ENCODE measurements at places on chromosomes 2 and 18.

GRCh38 chr2:156399950-156400705 is 36.1 kb upstream of the GPD2 start:
- DNase-seq = peak; percentile 34

DNA sequence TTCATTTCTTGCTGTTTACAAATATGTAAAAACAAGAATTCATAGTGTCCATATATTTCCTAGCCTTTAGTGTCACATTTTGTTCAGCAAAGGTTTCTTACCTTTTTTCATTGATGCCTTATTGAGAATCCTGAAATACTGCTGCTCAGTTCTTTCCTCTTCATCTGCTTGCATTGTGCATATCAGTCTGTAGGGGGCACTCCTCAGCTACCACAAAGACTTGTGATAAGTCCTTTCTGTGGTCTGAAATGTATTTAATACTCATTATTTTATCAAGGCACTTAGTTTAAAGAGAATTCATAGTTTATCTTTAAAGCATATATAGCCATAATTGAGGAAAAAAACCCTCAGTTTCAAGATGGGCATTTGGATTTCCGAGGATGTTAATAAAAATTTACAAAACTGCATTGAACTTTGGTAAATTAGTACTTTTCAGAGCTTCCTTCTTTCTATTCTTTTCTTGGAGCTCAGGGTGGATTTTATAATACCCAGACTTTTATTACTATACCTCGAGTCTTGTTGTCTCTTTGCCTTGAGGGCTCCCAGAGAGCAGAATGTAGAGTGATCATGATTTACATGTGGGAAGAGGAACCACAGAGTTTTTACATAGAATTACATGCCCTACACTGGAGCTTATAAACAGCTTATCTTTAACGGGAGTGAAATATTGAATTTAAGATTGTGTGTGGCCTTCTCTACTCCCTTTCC is 570.1 kb downstream of the PLCL1 start:
- no peak for DNase-seq

GRCh38 chr2:148526509-148527346 is 117.8 kb upstream of the EPC2 start:
- no peak for DNase-seq

DNA sequence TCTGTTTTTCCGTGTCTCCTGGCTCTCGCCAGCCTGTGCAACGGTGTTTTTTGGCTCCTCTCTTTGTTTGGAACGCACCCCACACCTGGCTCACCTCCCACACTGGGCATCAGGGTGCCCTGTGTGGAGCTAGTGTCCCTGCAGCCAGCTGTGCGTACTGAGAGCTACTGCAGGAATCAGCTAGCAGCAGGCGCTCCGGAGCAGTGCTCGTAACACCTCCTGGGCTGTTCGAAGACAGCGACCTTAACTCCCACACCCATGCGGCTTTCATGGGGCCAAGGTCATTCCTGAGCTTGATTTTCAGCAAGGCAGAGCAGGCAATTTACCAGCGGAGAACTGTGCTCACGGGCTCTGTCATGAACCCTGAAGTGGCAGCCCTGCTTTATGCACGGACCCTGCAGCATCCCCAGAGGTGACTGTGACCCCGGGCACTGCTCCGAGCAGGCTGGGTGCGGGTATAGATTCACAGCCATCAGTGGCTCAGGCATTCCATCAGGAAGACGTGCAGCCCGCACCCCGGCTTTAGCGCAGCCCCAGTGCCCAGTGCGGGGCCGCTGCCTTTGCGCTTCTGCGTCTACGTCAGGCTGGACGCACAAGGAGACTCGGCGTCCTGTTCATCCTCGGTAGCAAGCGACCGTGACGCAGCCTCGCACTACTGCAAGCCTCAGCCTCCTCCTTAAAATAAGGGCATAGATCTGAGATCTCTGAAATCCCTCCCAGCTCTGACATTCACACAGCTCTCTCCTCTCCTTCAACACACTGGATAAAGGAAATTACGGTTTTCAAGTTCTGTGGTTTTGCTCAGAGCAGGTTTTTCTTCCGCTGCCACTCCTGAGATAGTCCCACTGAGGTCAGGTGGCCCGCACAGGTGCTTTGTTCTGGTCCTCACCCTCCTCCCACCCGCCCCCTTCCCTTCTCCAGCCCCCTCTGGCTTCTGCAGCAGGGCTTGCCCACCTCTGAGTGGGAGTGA is 58.2 kb downstream of the ADI1 start:
- DNase-seq = no peak

DNA sequence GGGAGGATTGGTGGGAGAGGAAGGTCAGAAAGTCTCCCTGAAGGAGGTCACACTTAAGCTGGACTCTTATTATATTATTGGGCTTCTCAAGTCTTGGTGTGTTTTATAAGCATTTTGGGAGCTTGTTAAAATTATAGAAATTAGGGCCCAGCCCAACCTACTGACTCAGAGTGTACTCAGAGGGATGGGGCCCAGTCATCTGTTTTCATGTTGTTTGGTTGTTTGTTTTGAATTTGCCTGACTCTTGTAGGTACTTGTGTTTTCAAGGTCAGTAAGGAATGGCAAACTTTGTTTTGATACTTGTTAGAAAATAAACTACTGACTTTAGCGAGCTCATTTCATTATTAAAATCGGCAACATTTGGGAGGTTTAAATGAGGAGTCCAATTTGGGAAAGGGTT is 152.0 kb downstream of the INSIG2 start:
- no peak for DNase-seq

- no peak for DNase-seq
Measured at GRCh38 chr2:29463181-29463900, 348.1 kb downstream of the CLIP4 start.

DNA sequence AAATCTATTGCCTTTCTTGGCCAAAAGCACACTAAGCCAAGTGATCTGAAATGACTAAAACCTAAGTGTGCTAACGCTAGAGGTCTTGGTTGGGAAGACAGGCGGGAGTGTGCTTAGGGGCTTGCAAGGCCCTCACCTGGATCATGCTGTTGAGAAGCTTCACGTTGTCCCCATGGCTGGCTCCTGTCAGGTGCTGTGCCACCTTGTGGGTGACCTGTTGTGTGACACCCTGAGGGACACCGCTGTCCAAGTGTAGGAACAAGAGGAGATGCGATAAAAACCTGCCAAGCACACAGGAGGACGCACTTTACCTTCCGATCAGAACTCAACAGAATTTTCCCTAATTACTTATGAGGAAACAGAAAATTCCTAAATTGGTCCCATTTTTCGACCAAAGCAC is 50.8 kb downstream of the EPG5 start:
- DNase-seq = no peak

DNA sequence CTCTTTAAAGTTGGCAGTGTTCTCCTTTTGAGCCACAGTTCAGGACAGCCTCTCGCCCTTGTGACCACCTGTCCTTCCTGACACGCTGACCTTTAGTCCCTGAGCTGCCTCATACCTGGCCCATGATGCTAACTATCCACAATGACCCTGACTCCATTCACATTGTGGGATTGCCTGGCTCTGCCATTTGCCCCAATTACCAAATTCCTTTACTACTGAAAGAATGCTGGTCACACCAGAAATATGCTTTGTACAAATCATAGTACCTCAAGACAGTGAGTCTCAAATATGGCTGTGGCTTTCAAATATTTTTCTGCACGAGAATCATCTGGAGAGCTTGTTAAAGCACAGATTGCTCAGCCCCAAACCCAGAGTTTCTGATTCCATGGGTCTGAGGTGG is 54.2 kb downstream of the LTBP1 start:
- no peak for DNase-seq

DNA sequence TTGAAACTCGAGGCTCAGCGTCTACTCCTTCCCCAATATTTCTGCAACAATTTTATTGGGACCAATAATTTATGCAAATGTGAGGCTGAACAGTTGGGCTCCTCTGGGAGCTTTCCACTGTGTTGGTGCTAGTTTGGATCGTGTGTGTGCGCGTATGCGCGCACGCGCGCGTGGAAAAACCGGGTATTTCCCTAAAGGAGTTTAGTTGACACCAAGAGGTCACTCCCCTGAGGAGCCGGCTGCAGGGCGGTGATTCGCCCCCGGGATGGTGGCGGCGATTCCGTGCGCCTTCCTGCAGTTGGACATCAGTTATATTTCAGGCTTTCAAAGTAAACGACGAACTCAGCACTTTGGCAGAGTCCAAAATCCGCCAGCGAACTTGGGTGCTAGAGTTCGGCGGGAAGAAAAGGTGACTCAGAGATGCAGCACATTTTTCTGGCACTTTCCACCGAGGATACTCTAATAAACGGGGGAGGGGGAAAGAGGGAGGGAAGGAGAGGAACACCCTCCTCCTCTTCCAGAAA is 186.5 kb upstream of the FANCL start:
- peak; percentile 29 for DNase-seq

DNA sequence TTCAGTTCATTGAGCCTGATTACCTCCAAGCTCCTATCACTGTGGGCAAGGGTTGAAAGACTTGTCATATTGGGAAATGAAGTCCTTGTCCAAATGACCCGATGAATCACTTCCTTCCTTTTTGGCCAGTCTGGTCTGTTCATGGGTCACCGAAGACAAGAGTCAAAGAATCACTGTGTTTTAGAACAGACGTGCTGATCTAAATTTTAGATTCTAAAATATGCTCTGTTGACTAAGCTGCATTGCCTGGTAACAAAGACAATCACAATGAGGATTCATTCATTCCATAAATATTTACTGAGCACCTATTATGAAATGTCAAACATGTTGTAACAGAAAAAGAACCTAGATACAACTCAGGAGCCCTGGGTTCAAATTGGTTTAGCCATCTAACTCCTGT is 99.4 kb upstream of the RND3 start:
- DNase-seq = no peak

- no peak for DNase-seq
Measured at GRCh38 chr2:190791347-190791975, 89.2 kb upstream of the GLS start.

- no peak for DNase-seq
Measured at GRCh38 chr2:17822445-17823117, 6.3 kb downstream of the MSGN1 start.

DNA sequence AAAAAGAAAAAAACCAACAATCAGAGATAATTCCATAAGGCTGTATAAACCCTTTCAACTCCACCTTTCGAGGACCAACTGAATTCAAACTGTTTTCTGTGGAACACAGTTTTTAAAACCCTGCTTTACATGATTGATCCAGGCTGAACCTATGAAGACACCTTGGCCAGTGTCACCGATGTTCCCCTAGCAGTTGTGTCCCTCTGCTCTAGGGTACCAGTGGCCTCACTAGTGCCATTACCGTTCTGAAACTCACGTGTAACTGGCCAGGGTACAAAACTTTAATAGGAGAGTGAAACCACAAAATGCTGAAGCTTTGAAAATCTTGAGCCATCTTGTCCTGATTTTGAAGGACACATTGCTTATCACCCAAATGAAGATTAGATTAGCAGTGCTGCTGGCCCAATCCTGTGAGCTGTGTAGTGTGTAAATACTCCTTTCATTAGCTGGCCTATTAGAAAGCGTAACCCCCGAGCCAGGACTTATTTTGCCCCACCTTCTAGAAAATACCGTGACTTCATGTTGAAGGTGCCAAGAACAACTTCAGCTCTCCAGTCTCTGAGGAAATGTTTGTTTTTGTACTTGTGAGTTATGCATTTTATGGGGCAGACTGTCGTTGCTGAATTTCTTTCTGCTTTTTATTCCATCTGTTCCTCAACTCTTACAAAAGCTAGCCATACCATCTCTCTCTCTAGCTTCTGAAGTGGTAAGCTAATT is 147.8 kb upstream of the MAP3K20 start:
- no peak for DNase-seq

- DNase-seq = no peak
Measured at GRCh38 chr2:120628248-120628647, 107.4 kb upstream of the GLI2 start.

DNA sequence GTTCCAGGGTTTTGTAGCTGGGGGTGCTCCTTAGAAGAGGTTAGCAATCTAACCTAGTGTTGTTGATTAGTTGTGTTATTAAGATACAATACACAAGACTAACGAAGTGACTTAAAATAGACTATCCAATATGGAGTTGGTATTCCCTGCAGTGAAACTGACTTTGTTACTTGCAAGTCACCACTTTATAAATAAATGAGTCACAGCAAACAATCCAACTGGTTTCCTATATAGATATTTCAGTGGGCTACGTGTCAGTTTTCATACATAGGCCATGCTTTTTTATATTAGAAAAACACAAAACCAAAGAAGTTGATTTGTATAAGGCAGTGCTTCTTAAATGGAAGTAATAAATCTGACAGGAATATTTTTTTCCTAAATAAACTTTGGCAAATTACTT is 274.0 kb downstream of the CAMKMT start:
- no peak for DNase-seq

- no peak for DNase-seq
Measured at GRCh38 chr18:12449051-12449785, 41.5 kb downstream of the PRELID3A start.

- peak; percentile 86 for DNase-seq
Measured at GRCh38 chr2:11688222-11689069, 18.5 kb upstream of the NTSR2 start.

- DNase-seq = no peak
Measured at GRCh38 chr2:170277951-170278350, 100.0 kb downstream of the MYO3B start.

- no peak for DNase-seq
Measured at GRCh38 chr2:186853951-186854350, 5.0 kb upstream of the ZSWIM2 start.

DNA sequence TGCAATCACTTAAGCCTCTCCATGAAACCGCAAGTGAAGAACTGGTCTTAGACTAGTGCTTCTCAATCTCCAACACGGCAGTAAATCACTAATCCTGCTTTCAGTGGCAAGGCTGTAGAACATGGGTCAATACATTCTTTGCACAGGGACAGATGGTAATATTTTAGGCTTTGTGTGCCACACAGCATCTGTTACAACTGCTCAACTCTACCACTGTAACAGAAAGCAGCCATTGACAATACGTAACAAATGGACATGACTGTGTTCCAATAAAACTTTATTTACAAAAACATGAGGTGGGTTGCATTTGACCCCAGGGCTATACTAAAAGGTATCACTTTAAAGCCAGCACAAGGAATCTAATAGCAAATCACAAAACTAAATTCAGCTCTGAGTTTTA is 51.1 kb downstream of the RNF152 start:
- DNase-seq = no peak

GRCh38 chr2:34734662-34735061 is 1135.6 kb upstream of the FAM98A start:
- DNase-seq = no peak
